ENCODE measurements at places on chromosomes 11 and 22. TPM values are rescaled to one million over a fixed set of nuclear protein-coding genes. Genes with fewer than 3 reads are reported as not detected.

MYBPC3 gene
- total RNA-seq, result not detected

- no peak within 1 kb of the TSS for H3K27ac ChIP-seq
- H3K4me1 ChIP-seq, result peaks cover 19% of the 10 kb centered on the region
- H3K4me3 ChIP-seq, result no peak within 1 kb of the TSS
- DNase-seq, result no peak
- H3K36me3 ChIP-seq, result no peaks in the 10 kb centered on the region
These were observed at the start of gene IZUMO1R for GRCh38 chr11:94303966-94304958. IZUMO1R (plus strand) TSS chr11:94304580; CDS start chr11:94305637, 1,057 bp downstream.

DNA sequence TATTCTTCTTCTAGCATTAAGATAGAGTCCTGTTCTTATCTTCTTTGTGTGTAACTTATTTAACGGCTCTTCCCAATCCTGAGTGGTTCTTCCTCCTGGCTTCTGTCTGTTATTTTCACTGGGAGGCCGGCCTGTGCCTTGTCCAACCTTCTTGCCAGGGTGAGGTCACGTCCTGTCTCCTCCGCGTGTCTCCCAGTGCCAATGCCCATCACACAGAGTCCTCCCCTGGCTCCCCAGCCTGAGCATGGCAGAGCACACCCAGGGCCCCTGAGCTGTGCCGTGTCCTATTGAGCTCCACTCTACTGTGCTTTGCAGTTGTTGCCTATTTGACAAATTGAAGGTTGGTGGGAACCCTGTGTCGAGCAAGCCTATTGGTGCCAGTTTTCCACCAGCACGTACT is 487.3 kb downstream of the BRD1 start:
- H3K27ac ChIP-seq, result no peak overlapping the region
- no peaks in the 10 kb centered on the region for H3K4me1 ChIP-seq
- H3K4me3 ChIP-seq, result no peak overlapping the region

GRCh38 chr22:37680191-37680851 is 4.9 kb downstream of the LGALS1 start:
- no peak for DNase-seq
- H3K4me3 ChIP-seq, result no peak overlapping the region
- no peaks in the 10 kb centered on the region for H3K27me3 ChIP-seq
- H3K4me1 ChIP-seq, result peaks cover 65% of the 10 kb centered on the region
- H3K27ac ChIP-seq, result no peak overlapping the region

DNA sequence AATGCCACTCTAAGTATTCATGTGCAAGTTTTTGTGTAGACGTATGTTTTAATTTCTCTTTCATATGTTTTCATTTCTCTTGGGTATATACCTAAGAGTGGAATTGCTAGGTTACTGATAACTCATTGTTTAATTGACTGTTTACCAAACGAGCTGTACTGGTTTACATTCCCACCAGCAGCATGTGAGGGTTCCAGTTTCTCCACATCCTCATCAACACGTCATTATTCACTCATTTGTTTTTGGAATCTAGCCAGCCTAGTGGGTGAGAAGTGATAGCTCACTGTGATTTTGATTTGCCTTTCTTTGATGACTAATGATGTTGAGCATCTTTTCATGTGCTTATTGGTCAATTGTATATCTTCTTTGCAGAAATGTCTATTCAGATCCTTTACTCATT is 4.0 kb downstream of the ANKRD13D start:
- H3K27me3 ChIP-seq, result no peaks in the 10 kb centered on the region
- no peak overlapping the region for H3K4me3 ChIP-seq
- DNase-seq, result no peak
- no peak overlapping the region for H3K27ac ChIP-seq
- peaks cover 21% of the 10 kb centered on the region for H3K4me1 ChIP-seq

DNA sequence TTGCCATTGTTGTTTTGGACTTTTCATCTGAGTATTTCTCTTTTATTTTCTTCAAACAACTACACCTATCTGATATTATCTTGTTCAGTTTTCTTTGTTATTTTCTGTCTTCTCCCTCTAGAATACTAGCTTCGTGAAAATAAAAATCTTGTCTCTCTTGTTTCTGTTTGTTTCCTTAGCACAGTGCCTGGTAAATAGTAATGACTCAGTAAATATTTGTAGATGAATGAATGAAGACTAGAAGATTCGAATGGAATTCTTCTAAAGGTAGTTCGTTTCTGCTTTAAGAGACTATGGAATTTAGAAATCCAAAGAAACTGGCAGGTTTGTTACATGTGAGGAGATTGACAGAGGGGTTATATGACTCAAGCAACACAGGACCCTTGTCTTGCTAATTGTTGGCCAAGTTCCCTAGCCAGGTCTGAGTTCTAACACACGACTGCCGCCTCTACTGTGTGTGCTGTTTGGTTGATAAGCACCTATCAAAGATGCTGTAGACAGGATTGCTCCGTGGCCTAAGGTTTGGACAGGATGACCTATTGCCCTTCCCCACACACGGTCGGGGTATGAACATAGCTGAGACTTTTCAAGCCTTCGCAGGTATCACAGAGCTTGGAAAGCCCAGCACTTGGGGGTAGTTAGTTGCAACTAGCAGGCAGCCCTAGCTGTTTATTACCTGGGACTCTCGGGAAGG is 831 bp upstream of the TMEM135 start:
- H3K27ac ChIP-seq, result peak overlapping the region; percentile 95
- H3K4me3 ChIP-seq, result peak overlapping the region; percentile 93
- H3K36me3 ChIP-seq, result no peaks in the 10 kb centered on the region
- H3K27me3 ChIP-seq, result no peaks in the 10 kb centered on the region

DNA sequence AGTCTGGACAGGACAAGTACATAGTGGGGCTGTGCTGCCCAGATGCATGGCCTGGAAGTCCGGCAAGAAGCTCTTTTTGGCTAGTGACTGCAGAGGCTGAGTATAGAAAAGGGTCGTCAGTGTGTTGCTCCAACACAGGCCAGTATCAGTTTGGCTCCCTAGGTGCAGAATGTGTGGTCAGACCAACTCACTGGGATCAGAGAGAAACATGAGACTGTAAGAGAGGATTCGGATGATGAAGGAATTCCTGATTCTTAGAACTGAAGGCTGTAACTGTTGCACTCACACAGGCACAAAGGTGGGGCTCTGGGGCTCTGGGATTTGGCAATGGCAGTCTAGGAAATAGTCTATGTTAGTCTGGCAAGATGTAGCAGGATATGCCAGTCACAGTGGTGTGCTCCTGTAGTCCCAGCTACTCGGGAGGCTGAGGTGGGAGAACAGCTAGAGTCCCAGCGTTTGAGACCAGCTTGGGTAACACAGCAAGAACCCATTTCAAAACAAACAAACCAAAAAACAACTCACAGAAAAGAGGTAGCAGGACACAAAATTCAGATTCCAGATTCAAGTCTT is 11.1 kb upstream of the UPB1 start:
- no peaks in the 10 kb centered on the region for H3K36me3 ChIP-seq
- no peak for DNase-seq
- no peak overlapping the region for H3K4me3 ChIP-seq
- H3K4me1 ChIP-seq, result peaks cover 62% of the 10 kb centered on the region
- no peaks in the 10 kb centered on the region for H3K27me3 ChIP-seq
- no peak overlapping the region for H3K27ac ChIP-seq

B4GALNT4 gene
- total RNA-seq, result 50.1 TPM

- H3K36me3 ChIP-seq, result no peaks in the 10 kb centered on the region
- H3K27me3 ChIP-seq, result no peaks in the 10 kb centered on the region
- H3K4me3 ChIP-seq, result no peak overlapping the region
- no peak overlapping the region for H3K27ac ChIP-seq
- H3K4me1 ChIP-seq, result no peaks in the 10 kb centered on the region
These were observed 1955.1 kb upstream of the RAG2 start for GRCh38 chr11:38553148-38553547.

DNA sequence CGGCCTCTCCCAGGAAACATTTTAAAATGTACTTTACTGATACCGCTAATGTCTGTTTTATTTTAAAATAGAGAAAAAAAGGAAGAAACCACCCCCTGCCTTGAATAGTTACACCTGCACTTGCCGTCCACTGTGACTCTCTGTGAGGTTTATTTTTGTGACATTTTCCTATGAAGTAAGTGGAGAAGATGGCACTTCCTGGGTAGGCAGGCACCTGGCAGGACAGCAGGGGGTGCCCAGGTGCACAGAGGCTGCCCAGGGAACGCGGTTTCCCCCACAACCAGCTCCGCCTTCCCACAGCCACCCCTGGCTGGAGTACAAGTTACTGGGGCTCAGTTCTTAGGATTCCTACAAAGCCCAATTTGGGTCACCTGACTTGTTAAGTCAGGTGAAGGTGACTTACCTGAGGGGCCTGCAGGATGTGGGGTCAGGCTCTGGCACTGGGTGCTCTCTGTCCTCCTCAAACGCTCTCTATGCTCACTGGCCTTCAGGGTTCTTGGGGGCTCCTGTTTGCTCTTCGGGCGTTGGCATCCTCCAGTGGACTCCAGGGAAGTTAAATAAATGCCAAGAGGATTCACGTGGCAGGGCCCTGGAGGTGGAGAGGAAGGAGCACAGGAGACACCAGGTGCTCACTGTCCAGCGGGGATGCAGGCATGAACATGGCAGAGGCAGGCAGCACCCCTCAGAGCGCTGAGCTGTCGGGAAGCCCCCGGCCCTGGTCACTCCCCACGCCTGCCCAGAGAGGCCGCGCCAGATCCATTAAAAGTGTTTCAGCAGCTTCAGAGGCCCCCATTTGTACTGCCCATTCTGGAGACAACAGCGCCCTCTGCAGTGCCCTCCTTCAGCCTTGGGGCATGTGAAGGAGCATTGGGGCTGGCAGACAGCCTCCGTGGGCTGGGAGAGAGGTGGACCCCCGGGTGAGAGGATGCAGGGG is 1021.2 kb downstream of the TBC1D22A start:
- no peaks in the 10 kb centered on the region for H3K4me1 ChIP-seq
- no peaks in the 10 kb centered on the region for H3K36me3 ChIP-seq
- H3K27me3 ChIP-seq, result peaks cover 18% of the 10 kb centered on the region
- no peak overlapping the region for H3K4me3 ChIP-seq
- DNase-seq, result no peak

DNA sequence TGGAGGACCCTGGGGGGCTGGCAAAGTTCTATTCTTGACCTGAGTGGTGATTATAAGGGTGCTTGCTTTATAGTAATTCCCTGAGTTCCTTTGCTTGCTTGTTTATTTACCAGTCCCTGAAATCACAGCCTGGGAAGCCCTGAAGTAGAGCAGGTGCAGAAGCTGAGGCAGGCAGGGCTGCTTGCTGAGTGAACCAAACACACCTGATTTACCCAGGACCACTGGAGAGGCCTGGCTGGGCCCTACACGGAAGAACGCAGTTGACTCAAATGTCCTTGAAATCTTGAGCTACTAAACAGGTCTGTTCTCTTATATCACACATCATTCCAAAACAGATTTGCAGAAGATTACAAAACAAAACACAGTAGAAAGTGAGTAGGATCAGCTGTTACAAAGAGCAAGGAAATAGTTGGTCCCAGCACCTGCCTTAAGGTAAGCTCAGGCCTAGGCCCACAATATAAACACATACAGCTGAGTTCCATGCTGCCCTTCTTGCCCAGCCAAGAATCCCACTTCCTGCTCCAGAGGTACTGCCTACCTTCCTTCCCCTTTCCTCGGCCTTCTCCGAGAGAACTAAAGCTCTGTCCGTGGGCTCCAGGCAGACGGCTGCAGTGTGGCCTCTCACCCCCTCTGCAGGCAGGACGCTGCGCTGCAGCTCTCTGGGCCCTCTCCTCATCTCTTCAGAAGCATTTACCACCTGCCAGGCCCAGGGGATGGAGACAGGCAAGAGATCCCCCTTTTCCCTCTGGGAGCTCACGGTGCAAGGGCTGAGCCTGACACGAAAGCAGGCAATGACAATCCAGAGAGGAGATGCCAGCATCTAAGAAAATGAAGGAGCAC is 46.1 kb upstream of the SCUBE2 start:
- no peak overlapping the region for H3K4me3 ChIP-seq
- no peak overlapping the region for H3K27ac ChIP-seq
- H3K36me3 ChIP-seq, result peaks cover 49% of the 10 kb centered on the region

DNA sequence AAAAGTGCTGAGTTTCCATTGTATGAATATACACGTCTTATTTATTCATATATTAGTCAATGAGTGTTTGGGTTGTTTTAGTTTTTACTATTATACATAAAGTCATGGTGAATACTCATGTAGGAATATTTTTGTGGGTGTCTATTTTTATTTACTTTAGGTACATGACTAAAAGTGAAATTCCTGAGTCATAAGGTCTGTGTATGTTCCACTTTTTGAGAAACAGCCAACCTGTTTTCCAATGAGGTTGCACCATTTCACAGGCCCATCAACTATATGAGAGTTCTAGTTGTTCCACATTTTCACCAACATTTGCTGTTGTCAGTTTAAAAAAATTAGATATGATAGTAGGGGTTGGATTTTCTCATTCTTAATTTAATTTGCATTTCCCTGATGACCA is 6.6 kb upstream of the OR6X1 start:
- no peaks in the 10 kb centered on the region for H3K36me3 ChIP-seq
- H3K4me3 ChIP-seq, result no peak overlapping the region
- H3K27me3 ChIP-seq, result no peaks in the 10 kb centered on the region
- no peak for DNase-seq

DNA sequence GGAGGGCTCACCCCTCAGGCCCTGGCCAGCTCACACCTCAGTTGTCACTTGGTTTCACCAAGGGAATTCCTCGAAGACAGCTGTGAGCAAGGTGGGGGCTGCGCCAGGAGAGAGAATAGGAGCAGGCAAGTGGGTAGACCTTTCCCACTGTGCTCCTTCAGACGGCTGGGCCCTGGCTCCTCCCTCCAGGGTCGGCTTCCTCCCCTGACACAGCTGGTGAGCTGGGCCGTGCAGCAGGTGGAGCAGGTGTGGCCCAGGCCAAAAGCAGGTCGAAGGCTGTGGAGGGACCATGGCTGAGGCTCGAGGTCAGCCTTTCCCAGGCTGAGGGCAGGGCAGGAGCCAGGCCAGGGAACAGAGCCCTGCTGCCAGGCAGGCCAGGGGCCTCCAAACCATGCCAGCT is 12.5 kb upstream of the MYRF start:
- no peak overlapping the region for H3K27ac ChIP-seq
- no peaks in the 10 kb centered on the region for H3K4me1 ChIP-seq
- H3K36me3 ChIP-seq, result peaks cover 36% of the 10 kb centered on the region
- no peaks in the 10 kb centered on the region for H3K27me3 ChIP-seq
- H3K4me3 ChIP-seq, result no peak overlapping the region

DNA sequence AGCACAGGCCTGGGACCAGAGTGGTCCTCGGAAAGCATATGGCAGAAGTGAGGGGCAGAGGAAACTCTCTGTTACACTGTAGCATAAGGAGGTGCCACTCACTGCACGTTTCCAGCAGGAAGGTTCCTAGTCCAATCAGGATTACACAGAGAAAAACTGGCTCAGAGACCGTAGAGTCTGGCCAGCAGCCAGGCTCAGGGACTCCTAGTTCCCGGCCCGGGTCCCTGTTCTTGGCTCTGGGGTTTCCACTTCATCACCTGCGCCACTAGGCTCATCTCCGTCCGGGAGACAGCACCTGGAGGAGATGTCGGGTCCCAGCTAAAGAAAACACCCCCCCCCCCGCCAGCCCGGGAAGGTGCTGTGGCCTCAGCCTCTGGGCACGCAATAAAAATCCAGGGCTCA is 1.1 kb downstream of the TTLL12 start:
- H3K4me1 ChIP-seq, result peaks cover 48% of the 10 kb centered on the region
- H3K36me3 ChIP-seq, result peaks cover under 1% of the 10 kb centered on the region
- H3K4me3 ChIP-seq, result peak overlapping the region; percentile 85
- peak; percentile 45 for DNase-seq
- H3K27me3 ChIP-seq, result no peaks in the 10 kb centered on the region
- H3K27ac ChIP-seq, result peak overlapping the region; percentile 79
